Ovary (tissue), 10 donors: ENCODE measurements at places on chromosomes 5 and 9. TPM values are rescaled to one million over a fixed set of nuclear protein-coding genes. Genes with fewer than 3 reads are reported as not detected.
A peak's percentile ranks its signal among the peaks of the same experiment; 100 is the strongest.

DNA sequence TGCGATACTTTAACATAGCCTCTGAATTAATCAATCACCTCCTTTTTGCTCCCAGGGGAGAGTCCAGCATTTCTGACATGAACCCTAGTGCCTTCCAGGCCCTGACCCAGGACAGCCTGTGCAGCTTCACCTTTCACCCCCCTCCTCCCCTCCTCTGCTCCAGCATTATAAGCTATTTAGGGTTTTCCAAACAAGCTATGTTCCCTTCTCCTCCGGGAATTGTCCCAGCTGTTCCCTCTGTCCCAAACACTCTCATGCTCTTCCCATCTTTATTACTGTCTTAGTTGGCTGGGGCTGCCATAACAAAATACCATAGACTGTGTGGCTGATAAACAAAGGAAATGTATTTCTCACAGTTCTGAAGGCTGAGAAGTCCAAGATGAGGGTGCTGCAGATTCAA, 161.5 kb downstream of the EBF1 start:
- no peak for DNase-seq

Gene ADAMTS16
- 9.6 TPM for total RNA-seq

DNA sequence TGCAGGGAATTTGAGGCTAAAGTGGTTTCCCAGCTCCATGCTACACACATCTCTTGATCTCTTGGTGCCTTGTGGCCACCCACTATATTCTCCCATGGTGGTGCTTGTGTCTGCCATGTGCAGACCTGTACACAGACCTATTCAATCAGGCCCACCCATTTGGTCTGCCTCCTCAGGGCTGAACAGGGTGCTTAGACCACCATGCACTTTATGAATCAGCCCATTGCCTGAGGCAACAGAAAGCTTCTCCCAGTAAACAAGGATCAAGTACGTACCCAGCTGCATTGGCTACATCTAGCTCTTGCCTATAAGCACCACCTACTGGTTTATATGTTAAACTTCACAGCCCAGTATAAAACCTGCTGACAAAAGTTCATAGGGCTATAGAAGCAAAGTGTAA, 664.3 kb upstream of the EDIL3 start:
- DNase-seq, result no peak

Gene CTXN3
- not detected for total RNA-seq

- DNase-seq, result no peak
These were observed 590.5 kb downstream of the CSNK1G3 start for GRCh38 chr5:124102486-124102885.

GRCh38 chr5:165560648-165561047, 2055.2 kb downstream of the MAT2B start:
- DNase-seq, result no peak

GRCh38 chr5:94849821-94850736, 231.6 kb downstream of the SLF1 start:
- DNase-seq, result no peak

GRCh38 chr5:76709762-76710161, 6.2 kb upstream of the F2R start:
- no peak for DNase-seq

DNA sequence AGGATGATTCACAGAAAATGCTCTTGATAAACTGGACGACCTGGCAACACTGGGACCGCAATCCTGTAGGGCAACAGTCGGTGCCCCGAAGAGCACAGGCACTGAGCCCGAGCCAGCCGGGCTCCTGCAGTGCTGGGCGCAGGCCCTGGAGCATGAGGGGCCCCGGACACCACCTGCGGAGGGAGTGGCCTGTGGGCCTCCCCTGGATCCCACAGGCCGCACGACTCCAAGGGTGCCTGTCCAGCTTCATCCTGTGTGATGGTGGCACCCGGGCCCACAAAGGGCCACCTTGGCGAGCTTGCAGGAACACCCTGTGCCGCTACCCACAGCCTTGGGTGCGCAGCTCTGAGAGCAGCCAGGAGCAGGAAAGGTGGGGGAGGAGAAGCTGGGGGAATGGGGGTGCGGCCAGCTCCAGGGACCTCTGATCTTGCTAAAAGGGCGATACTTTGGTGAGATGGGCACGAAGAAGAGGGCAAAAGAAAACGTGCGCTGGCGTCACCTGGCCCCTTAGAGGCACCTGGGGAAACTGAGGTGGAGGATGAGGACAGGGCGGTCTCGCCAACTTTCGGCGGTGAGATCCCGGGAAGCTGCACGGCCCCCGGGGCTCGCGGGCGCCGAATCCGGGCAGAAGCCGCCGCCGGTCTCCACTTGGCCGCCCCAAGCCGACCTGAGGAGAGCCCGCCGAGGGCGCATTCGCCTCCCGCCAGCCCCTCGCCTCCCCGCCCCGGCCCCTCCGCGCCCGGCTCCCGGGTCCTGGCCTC, 722 bp downstream of the TBC1D9B start:
- peak; percentile 56 for DNase-seq
